Colonic mucosa (tissue), 4 donors: ENCODE measurements at places on chromosomes 2 and 18.

GRCh38 chr2:70116936-70117552 lies 29.8 kb downstream of the PCBP1 start:
- no peak overlapping the region for H3K4me3 ChIP-seq
- no peaks in the 10 kb centered on the region for H3K4me1 ChIP-seq
- no peaks in the 10 kb centered on the region for H3K27me3 ChIP-seq
- H3K27ac ChIP-seq: no peak overlapping the region

- no peak for DNase-seq
- no peaks in the 10 kb centered on the region for H3K36me3 ChIP-seq
- no peak overlapping the region for H3K27ac ChIP-seq
- H3K4me3 ChIP-seq: no peak overlapping the region
- H3K27me3 ChIP-seq: no peaks in the 10 kb centered on the region
These were observed 42.5 kb downstream of the LYPD6B start for GRCh38 chr2:149080971-149081370.

DNA sequence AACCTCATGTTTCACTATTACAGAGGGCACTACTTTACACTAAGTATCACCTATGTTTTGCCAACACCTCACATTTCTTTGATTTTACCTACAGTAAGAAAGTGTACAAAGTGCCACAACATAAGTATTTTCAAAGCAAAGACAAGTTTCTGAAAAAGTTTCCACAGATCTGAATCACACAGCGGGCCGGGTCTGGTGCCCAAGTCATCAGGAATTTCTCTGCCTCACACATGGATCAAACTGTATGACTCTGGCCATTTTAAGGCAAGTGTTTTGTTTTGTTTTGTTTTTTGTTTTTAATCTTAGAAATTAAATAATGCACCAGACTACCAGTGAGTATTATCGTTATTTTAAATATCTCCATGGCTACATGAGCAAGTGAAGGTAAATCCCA lies 73.4 kb downstream of the ZNF516 start:
- DNase-seq: no peak
- H3K4me3 ChIP-seq: no peak overlapping the region
- H3K4me1 ChIP-seq: no peaks in the 10 kb centered on the region
- H3K27me3 ChIP-seq: no peaks in the 10 kb centered on the region
- H3K36me3 ChIP-seq: no peaks in the 10 kb centered on the region
- H3K27ac ChIP-seq: no peak overlapping the region

DNA sequence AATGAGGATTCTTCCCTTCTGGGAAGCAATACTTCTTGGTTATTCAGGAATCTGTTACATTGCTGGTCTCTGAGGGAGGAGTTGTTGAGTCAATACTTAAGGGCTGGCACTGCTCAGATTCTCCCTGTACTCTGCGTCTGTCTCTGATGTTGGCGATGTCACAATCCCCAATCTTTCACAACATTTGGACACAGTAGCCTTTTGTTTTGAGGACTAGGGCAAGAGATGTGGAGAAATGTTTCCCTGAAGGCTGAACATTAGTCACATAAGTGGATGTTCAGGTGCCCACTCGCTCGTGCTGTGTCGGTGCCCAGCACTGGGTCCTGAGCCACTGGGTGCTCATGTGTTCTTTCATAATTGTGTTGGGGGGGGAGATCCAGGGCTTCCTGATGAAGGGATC lies 55.0 kb downstream of the MAPK4 start:
- no peak overlapping the region for H3K27ac ChIP-seq
- no peak for DNase-seq
- H3K36me3 ChIP-seq: no peaks in the 10 kb centered on the region
- no peaks in the 10 kb centered on the region for H3K4me1 ChIP-seq
- no peaks in the 10 kb centered on the region for H3K27me3 ChIP-seq
